LoVo (cell line): ENCODE measurements at places on chromosomes 7 and 10.

- DNase-seq = no peak
These were observed 15.4 kb upstream of the FKBP9 start for GRCh38 chr7:32941681-32942414.

DNA sequence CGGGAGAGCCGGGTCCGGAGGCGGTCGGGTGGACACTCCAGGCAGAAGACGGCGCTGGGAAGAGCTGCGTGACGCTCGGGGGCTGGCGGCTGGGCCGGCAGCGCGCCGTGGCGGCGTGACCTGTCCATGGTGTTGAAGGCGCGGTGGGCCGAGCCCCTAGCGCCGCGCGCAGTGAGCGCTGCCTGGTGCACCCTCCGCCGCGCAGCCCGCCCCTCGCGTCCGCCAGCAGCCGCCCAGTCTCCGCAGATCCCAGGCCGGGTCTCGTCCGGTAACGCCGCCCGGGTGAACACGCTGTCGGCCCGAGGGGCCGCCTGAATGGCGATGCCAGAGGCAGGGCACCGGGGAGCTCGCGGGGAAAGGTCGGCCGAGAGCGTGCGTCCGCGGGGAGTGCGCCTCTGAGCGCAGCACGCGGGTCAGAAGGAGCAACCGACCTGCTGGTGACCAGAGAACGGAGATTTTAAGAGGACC is 657 bp upstream of the TMEM178B start:
- no peak for DNase-seq

DNA sequence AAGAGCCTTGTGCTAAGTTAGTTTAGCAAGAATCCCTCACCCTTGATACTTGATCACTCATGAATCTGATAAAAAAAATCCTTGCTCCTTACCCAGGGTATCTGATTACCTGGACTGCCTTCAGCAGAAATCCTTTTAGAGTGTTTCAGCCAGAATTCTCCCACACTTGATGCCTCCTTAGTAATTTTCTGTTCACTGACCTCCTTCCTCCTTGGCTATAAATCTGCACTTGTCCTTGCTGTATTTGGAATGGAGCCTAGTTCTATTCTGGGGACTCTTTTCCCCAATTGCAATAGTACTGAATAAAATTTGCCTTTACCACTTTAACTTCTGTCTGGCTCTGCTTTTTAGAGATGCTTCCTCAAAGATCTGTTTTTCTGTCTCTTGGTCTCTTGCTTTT is 84.9 kb downstream of the RPS24 start:
- DNase-seq = no peak

- no peak for DNase-seq
These were observed 575.7 kb downstream of the PTPRN2 start for GRCh38 chr7:158011941-158012340.

- peak; percentile 42 for DNase-seq
These were observed 22.0 kb upstream of the FZD1 start for GRCh38 chr7:91242097-91242844.

DNA sequence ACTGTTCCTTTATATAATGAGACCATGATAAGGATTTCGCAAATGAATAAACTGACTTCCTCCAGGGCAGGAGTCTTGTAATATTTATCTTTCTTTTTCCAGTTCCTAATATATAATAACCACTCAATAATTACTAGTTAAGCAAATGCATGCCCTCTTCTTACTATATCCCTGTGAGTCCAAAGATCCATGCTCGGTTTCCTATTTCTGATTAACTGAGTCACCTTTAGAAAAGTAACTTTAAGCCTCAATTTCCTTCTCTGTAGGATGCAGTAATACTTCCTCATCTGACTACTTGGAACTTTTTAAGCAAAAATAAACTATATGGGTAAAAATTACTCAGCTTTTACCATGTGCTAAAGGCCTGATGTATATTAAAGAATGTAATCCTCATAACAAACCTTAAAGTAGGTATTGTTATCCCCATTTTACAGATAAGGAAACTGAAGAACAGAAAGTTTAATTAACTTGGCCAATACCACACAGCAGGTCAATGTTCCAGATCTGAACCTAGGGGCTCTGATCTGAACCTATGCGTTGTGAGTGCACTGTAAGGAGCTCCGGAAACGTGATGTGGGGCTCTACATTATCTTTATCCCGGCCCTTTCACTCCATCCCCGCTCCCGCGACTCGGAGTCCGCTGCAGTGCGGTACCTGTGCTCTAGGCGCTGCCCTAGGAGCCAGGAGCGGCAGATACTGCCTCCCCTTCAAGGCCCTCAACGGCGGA is 458 bp downstream of the COX15 start:
- no peak for DNase-seq

DNA sequence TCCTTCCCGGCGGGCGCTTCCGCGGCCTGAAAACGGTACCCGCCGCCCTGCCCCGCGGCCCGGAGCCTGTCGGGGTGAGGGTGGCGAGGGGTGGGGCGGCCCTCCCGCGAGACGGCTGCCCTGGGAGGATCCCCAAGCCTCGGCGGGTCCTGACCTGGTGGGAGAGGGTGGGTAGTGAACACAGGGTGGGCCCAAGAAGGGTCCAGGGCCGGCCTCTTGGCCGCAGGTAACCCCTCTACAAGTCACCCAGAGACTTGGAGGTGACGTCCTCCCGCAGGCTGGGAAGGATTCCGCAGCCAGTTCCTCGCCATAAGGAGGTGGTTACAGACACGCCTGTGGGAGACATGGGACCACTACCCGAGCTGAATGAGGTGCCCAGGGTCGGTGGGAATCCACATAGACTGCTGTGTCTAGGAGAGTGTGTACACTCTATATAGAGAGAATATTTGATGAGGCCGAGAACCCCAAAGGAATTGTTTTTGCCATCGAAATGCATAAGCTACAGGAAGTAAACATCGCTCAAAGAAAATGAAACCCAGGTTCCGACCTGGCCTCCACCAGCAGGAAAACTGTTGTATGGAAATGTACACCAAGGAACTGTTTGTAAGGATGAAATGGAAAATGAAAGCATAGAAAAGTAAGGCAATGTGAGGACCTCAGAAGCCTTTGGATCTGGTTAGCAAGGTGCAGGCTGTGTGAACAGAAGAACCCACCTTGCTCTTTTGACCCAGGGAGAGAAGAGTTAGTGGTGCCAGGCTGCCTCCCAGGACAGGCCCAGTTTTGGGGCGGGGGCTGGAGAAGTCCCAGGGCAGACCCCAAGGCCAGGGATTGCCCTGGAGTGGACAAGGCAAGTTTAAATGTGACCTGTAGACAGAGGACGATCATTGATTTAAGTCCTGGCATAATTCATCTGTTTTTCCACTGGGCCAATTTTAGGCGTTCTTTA is 659 bp downstream of the OPTN start:
- DNase-seq = no peak

GRCh38 chr7:121872831-121873288 is at the start of gene PTPRZ1:
TSS of gene PTPRZ1 (plus strand) at chr7:121873161. CDS start at chr7:121873500, 339 bp downstream.
- peak; percentile 32 for DNase-seq
